ENCODE measurements at places on chromosomes 3 and 15. TPM values are rescaled to one million over a fixed set of nuclear protein-coding genes. Genes with fewer than 3 reads are reported as not detected.

- no peaks in the 10 kb centered on the region for H3K36me3 ChIP-seq
- no peak overlapping the region for H3K27ac ChIP-seq
- no peak overlapping the region for H3K4me3 ChIP-seq
- H3K4me1 ChIP-seq: peaks cover 10% of the 10 kb centered on the region
- no peak for DNase-seq
These were observed 27.6 kb downstream of the ZNF860 start for GRCh38 chr3:32009101-32009500.

DNA sequence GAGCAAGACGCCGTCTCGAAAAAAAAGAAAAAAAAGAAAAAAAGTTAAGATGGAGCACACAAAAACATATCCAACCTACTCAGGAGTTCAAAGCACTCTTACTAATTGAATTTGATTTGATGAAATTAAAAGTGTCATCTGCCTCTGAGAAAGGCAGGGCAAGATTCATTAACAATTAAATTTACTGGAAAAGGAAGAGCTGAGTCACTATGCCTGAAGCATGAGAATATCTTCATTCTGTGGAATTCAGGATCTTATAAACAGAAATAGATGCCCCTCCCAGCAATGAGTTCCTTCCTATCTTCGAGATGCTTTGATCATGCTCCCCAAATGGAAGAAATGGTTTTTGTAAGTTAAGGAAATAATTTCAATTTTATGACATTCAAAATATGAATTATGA, 61.0 kb upstream of the ST3GAL6 start:
- no peak for DNase-seq
- H3K27me3 ChIP-seq: no peaks in the 10 kb centered on the region
- H3K4me3 ChIP-seq: no peak overlapping the region

DNA sequence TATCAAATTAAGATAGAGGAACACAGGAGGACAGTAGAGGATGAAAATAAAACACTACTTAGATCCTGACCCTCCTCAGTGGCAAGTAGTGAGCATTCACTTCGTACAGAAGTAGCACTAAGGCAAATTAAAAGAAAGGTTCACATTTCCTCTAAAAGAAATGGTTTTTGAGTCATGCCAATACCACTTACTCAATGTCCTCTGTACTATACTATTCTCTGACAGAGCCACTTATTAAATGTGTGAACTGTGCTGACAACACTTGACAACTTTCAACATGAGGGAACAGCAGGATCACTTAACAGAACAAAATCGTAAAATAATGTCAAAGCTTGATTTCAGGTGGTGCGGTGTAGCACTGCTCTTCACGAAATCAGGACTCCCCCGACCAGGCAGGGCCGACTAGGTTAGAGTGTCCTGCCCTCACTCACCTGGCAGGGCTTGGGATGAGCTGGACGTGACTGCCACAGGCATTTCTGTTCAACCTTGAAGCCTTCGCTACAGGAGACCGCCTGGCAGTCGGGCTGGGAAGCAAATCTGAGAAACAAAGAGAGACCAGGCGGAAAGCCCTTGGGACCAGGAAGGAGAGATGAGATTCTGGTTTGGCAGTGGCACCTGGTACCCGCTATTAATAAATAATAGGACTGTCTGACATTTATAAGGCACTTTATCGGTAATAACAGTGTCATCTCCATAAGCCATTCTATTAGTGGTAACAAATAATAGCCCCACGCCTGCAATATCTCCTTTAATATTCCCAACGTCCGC, 611 bp upstream of the SLC27A2 start:
- peak overlapping the region; percentile 94 for H3K4me3 ChIP-seq
- H3K4me1 ChIP-seq: peaks cover 6% of the 10 kb centered on the region
- peaks cover 47% of the 10 kb centered on the region for H3K27me3 ChIP-seq

Gene PDZRN3
- total RNA-seq: 31.0 TPM

Gene LCTL
- 1.5 TPM for total RNA-seq

GRCh38 chr15:68789534-68790241, 31.0 kb downstream of the ANP32A start:
- H3K27me3 ChIP-seq: no peaks in the 10 kb centered on the region
- H3K4me3 ChIP-seq: no peak overlapping the region
- peak overlapping the region; percentile 71 for H3K27ac ChIP-seq
- peaks cover 12% of the 10 kb centered on the region for H3K36me3 ChIP-seq
- peaks cover 84% of the 10 kb centered on the region for H3K4me1 ChIP-seq

- no peak overlapping the region for H3K4me3 ChIP-seq
- no peak overlapping the region for H3K27ac ChIP-seq
- peaks cover 4% of the 10 kb centered on the region for H3K4me1 ChIP-seq
- H3K36me3 ChIP-seq: peaks cover 18% of the 10 kb centered on the region
- no peaks in the 10 kb centered on the region for H3K27me3 ChIP-seq
These were observed 27.0 kb downstream of the TM2D3 start for GRCh38 chr15:101625184-101625583.

DNA sequence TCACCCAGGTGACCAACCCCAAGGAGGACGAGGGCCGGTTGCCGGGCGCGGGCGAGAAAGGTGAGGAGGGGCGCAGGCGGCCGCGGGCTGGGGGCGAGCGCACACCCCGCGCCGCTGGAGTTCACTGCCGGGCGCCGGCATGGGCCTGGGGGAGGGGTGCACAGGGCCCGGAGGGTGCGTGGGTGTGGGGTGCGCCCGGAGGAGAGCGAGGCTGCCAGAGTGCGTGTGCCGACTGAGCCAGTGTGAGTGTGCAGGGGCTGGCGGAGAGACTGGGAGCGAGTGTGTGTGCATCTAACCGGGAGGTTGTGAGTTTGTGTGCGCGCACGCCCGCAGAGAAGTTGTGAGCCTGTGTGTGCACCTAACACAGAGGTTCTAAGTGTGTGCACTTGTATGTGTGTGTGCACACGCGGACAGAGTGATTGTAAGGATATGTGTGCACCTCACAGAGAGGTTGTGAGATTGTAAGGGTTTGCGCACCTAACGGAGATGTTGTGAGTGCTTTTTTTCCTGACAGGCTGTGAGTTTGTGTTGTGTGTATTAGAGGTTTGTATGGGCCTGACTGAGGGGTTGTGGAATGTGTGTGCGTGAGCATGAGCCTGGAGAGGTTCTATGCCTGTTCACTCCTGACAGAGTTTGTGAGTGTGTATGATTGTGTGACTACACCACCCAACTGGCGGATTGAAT, 681 bp downstream of the CTDSPL start:
- H3K36me3 ChIP-seq: peaks cover 5% of the 10 kb centered on the region
- peak overlapping the region; percentile 97 for H3K27ac ChIP-seq

Gene MST1R
- 6.5 TPM for total RNA-seq

DNA sequence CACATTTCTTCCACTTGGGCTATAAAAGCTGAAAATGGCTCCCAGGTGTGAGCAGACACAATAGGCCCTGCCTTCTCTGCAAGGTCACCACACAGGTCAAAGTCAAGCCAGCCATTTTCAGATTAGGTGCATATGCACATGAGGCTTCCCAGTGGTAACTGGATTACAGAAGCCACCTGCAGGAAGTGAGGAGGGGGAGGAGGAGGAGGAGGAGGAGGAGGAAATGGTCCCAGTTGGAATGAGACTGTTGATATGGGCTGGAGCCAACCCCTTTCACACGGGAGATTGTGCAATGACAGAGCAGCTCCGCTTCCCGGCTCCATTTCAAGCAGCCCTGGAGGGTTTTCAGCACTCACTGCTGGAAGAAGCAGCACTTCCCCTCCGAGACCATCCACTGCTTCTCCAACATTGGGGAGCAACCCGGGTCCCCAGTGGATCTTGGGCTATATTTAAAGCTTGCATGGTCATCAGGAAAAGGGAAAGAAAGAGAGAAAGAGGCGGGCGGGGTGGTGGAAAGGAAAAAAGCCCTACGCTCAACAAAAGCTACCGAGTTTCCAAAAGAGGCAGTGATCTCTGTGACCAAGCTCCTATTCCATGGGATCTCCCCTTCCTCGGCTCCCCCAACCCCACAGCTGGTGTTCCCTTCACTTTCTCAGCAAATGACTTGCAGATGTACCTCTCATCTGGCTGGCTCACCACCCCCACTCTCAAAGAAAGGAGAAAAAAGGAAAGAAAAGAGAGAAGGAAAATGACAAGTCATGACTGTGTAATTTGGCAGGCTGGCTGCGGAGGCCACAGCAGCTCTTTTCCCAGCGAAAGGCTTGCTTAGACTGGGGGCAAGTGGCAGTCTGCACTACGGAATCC, 58.3 kb downstream of the LRIG1 start:
- DNase-seq: no peak
- H3K36me3 ChIP-seq: peaks cover 8% of the 10 kb centered on the region
- no peak overlapping the region for H3K4me3 ChIP-seq
- peak overlapping the region; percentile 76 for H3K27ac ChIP-seq
- peaks cover 2% of the 10 kb centered on the region for H3K27me3 ChIP-seq
- H3K4me1 ChIP-seq: peaks cover 17% of the 10 kb centered on the region

GRCh38 chr3:193795062-193795690, 202.2 kb downstream of the OPA1 start:
- peaks cover 5% of the 10 kb centered on the region for H3K27me3 ChIP-seq
- peaks cover 37% of the 10 kb centered on the region for H3K4me1 ChIP-seq
- no peak for DNase-seq
- H3K27ac ChIP-seq: no peak overlapping the region

GRCh38 chr3:188343894-188344293, 189.9 kb downstream of the LPP start:
- H3K27ac ChIP-seq: no peak overlapping the region
- H3K4me3 ChIP-seq: no peak overlapping the region
- H3K27me3 ChIP-seq: no peaks in the 10 kb centered on the region

DNA sequence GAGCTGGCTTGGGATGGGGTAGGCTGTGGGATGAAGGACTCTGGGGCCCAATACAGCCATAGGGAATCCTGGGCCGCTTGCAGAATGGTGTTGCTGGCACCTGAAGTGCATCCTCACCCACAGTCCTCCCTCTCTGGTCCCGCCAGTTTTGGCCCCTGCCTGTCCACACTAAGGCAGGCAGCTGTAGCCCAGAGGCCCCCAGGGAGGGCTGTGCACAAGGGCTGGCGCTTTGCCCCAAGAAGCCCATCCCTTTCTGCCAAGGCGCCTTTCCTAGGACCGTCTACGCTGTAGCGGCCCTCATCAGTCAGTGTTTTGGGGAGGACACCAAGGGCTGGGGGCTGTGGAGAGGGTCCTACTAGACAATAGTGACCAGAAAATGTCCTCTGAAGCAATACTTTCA, 116.2 kb upstream of the ABHD17C start:
- H3K27ac ChIP-seq: no peak overlapping the region
- H3K4me3 ChIP-seq: no peak overlapping the region
- no peaks in the 10 kb centered on the region for H3K27me3 ChIP-seq
- peaks cover 21% of the 10 kb centered on the region for H3K36me3 ChIP-seq

DNA sequence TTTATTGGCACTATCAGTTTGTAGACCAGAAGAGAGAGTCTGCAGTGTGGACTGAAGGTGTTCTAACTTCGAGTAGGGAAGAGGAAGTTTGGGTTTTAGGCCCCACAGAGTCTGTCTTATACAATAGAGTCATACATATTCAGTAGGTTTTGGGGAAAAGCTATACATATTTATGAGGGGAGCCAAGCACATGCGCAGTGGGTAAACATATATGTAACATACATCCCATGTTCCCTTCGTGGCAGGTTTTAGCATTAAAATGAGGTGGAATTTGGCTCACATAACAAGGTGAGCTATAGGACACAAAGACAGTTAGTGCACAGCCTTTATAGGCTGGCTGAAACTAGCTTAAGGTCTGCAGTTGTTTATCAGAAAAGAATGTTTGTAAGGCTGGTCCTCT, 4.9 kb downstream of the GALK2 start:
- DNase-seq: no peak
- H3K27me3 ChIP-seq: no peaks in the 10 kb centered on the region
- no peak overlapping the region for H3K4me3 ChIP-seq

Gene EBLN2
- 14.9 TPM for total RNA-seq

DNA sequence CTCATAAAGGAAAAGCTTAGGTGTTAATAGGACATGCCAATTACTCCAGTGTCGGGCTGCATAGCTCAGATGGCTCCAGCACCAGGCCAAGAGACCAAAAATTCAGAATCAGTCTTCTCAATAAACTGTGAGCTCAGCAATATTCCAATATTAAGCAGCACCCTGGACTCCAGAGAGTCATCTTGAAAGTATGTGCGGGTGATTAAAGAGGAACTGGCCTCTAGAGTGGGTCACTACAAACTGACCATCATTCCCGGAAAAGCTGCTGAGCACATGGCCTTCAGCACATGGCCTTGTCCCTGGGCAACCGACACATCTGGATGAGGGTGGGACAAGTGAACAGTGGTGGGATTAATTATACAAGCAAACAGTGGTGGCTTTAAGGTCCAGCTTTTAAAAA, 59.0 kb downstream of the MAGI1 start:
- H3K36me3 ChIP-seq: peaks cover 9% of the 10 kb centered on the region
- H3K27me3 ChIP-seq: no peaks in the 10 kb centered on the region
- DNase-seq: no peak
- peaks cover 10% of the 10 kb centered on the region for H3K4me1 ChIP-seq
- H3K4me3 ChIP-seq: no peak overlapping the region
- peak overlapping the region; percentile 35 for H3K27ac ChIP-seq

GRCh38 chr3:23941440-23941839, 3.6 kb upstream of the NR1D2 start:
- H3K36me3 ChIP-seq: no peaks in the 10 kb centered on the region
- H3K4me3 ChIP-seq: no peak overlapping the region
- DNase-seq: no peak
- H3K4me1 ChIP-seq: peaks cover 11% of the 10 kb centered on the region
- no peaks in the 10 kb centered on the region for H3K27me3 ChIP-seq

DNA sequence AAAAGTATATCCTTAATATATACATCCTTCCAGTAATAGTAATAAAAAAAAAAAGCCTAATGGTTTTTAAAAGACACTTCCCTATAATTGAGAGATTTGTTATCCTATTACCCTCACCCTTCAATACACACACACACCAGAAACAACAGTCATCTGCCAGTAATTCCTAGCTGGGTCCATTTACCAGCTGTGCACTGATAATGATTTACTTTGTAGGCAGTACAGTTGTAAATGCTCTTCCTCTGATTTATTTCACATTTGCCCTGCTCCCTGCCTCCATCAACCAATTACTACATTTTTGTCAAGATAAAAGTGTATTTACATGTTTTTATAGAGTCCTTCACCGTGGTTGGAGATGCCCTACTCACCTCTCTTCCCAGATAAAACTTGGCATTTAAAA, 12.4 kb downstream of the TPM1 start:
- peak overlapping the region; percentile 94 for H3K27ac ChIP-seq
- no peak overlapping the region for H3K4me3 ChIP-seq
- H3K27me3 ChIP-seq: no peaks in the 10 kb centered on the region
- no peak for DNase-seq

- no peak overlapping the region for H3K4me3 ChIP-seq
- no peak for DNase-seq
- no peaks in the 10 kb centered on the region for H3K27me3 ChIP-seq
- no peaks in the 10 kb centered on the region for H3K4me1 ChIP-seq
These were observed 168.8 kb upstream of the ST8SIA2 start for GRCh38 chr15:92224843-92225242.

Gene GOLGA8G
- not detected for total RNA-seq

Gene KCNMB3
- 3.4 TPM for total RNA-seq

- peaks cover 4% of the 10 kb centered on the region for H3K27me3 ChIP-seq
- H3K27ac ChIP-seq: no peak overlapping the region
- no peaks in the 10 kb centered on the region for H3K36me3 ChIP-seq
- H3K4me1 ChIP-seq: peaks cover 9% of the 10 kb centered on the region
These were observed 77.5 kb upstream of the PRR23C start for GRCh38 chr3:139122221-139122581.

- H3K4me1 ChIP-seq: peaks cover 4% of the 10 kb centered on the region
- no peaks in the 10 kb centered on the region for H3K27me3 ChIP-seq
- H3K4me3 ChIP-seq: no peak overlapping the region
- no peak overlapping the region for H3K27ac ChIP-seq
- no peaks in the 10 kb centered on the region for H3K36me3 ChIP-seq
These were observed 300.9 kb upstream of the SOX2 start for GRCh38 chr3:181410870-181411269.
